ENCODE measurements at places on chromosomes 16 and 17.

DNA sequence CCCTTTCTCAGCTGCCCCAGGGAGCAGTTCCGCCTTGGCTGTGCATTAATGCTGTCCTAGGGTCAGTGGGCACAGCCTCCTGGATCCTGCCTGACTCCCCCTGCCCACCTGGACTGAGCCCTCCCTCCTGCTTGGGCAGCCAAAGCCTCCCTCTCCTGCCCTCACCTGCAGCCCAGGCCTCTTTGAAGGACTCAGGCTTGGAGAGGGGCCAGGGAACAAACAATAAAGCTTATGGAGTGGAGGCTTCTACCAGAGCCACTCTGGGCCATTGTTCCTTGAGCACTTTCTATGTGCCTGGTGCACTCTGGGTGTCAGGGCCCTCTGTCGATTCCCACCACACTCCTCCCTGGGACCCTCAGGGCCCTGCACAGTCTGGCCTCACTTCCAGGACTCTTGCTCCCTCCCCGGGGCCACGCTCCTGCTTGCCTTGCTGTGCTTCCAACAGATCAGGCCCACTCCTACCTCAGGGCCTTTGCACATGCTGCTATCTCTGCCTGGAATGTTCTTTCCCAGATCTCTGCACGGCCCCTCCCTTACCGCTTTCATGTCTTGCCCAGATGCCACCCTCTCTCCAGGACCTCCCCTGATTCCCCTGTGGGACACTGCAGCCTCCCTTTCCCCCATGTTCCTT, 5.0 kb downstream of the KCNJ12 start:
- peak; percentile 43 for DNase-seq

DNA sequence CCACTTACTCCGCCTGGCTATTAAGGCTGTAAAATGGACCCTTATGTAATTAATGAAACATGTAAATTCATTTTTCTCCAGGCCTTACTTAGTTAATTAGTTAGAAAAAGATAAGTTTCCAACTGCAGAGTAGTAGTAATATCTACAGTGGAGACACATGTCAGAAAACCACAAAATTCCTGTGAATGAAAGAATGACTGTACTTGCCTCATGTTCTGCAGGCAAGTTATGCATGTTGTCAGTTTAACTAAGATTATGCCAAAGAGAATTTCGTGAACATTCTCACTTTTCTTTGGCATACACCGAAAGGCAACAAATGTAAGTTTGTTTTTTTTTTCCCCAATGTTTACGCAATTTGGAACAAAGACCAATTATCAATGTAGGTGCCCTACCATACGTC, 16.8 kb upstream of the CCL1 start:
- peak; percentile 43 for DNase-seq

DNA sequence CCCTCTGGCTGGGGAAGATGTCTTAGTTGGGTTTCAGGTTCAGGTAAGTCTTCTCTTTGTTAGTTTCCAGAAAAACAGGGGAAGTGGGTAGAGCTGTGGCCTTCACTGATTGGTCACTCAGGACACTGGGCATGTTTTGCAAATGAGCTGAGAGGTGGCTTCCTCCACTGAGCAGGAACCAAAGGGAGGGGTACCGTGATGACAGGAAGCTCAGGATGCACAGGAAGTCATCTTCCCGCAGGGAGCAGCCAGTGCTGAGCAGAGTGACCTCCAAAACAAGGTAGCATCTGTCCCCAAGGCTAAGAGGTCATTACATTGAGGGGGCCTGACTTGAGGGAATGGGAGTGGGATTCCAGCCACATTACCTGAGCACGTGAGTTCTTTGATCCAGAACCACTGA, 5.6 kb downstream of the NT5C start:
- no peak for DNase-seq

DNA sequence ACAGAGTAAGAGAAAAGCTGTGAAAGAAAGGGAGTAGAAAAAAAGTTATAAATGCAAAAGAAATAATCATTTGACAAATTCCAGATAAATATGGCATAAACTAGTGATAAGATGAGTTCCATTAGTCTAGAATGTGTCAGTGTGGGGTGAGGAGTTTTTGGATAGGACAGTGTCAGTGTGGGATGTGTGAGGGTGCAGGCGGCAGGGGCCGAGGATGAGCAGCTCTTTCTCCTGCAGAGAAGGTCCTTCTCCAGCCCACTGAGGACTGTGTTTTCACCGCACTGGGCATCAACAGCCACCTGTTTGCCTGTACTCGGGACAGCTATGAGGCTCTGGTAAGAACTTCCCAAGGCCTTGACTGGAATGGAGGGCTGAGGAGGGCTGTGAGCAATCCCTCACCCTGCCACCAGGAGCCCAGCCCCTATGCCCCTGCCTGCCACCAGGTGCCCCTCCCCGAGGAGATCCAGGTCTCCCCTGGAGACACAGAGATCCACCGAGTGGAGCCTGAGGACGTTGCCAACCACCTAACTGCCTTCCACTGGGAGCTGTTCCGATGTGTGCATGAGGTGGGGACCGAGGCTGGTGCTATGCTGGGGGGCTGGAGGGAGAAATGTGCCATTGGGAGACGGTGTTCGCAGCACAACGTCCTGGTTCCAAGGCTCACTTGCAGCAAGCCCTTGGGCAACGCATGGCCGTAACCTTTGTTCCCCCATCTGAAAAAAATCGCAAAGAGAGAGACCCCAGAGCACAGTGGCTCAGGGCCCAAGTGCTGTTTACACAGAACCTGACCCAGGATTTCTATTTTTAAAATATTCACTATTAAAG, 13.1 kb downstream of the RAPGEFL1 start:
- DNase-seq = peak; percentile 62

GRCh38 chr17:62191390-62192361, 126.6 kb upstream of the MED13 start:
- no peak for DNase-seq

GRCh38 chr17:72884066-72884465, 208.4 kb downstream of the SLC39A11 start:
- no peak for DNase-seq

GRCh38 chr17:17966399-17966798, 5.8 kb downstream of the TOM1L2 start:
- DNase-seq = no peak

- DNase-seq = peak; percentile 7
Observed at GRCh38 chr16:79466111-79466510, 134.4 kb downstream of the MAF start.

- no peak for DNase-seq
Observed at GRCh38 chr16:13298666-13299065, 397.3 kb downstream of the SHISA9 start.

DNA sequence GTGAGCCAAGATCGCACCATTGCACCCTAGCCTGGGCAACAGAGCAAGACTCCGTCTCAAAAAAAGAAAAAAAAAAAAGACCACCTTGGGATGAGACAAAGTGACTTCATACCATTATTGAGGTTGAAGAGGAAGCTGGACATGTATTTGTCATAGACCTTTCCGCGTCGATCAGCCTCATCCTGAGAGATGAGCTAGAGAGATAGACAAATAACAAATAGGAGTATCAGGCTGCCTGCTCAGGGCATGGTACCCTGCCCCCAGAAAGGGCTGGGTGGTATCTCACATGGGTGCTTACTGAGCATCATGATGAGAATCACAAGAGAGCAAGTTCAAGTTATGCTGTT, 22.1 kb downstream of the CNTNAP1 start:
- no peak for DNase-seq

DNA sequence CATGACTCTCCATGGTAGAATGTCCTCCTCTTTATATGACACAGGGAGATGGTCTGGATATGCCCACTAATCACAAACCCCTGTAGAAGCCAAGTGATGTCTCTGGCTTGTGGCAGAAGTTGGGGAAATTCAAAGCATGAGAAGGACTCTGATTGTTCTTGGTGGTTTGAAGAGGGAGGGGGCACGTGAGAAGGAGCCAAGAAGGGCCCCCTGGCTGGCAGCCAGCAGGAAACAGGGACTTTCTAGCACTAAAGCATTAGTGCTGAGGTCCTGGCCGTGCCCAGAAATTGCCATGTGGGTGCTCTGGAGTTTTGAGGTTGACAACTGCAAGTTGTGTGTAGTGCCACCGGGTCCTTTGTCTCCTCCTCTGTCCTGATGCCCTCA, 199.9 kb downstream of the LGALS9B start:
- peak; percentile 27 for DNase-seq

DNA sequence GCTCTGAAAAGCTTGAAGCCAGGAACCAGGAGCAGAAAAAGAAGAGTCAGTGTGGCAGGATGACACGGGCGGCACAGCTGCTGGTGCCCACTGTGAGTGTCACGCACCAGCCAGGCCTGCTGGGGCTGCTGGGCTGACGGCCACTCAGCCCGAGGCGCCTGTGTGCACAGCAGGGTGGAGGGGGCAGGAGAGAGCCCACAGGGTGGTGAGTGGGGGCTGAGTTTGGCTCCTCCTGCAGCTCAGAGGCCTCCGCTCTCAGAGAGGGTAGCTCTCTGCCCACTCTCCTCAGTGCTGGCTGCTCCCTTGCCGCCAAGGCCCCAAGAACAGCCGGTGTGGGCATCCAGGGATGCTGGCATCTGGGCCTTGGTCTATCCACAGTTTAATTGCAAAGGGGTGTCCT, 59.6 kb downstream of the GSG1L start:
- no peak for DNase-seq

DNA sequence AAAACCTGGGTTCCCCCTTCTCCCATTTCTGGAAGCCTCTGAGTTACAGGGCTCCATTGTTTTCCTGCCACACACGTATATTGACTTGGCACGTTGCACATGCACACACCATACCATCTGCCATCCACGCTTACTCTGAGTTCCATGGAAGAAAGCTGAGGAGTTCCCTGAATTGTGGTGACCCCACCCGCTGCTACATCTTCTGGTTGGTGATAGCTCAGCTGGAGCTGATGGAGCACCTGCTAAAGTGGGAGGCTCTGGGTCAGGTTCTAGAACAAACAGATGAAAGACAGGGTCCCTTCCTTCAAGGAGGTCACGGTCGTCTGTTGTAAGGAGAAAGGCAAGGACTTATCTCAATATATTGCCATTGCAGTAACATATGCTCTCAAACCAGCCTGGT, 41.1 kb downstream of the TMEM11 start:
- DNase-seq = no peak

- DNase-seq = no peak
Observed at GRCh38 chr17:81310949-81311550, 15.9 kb upstream of the SLC38A10 start.

- peak; percentile 1 for DNase-seq
Observed at GRCh38 chr16:54460263-54460860, 173.8 kb upstream of the IRX3 start.

DNA sequence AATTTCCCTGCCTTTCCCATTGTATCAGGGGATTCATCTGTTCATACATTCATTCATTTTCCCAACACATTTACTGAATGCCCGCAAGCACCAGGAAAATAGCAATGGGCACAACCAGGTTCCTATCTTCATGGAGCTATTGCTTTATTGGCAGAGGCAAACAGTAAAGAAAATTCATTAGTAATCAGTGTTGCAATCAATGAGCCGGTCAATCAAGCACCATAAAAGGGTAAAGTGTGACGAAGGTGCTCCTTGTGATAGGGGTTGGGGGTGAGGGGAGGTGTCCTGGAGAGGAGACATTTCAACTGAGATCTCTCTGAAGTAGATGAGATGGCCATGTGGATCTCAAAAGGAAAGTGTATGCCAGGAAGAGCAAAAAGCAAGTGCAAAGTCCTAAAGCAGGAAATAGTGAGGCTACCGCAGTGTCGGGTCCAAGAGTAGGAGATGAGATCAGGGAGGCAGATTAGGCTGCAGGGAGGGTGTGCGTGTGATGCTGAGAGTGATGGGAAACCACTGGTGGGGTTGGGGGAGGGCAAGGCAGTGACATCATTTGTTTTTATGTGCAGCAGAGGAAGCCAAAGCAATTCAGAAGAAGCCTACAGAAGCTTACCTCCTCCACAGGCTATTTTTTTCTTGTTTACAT, 28.4 kb downstream of the CDH13 start:
- DNase-seq = no peak

GRCh38 chr17:35291802-35292201, 48.9 kb downstream of the SLFN5 start:
- DNase-seq = no peak

- no peak for DNase-seq
Observed at GRCh38 chr17:57313097-57313835, 56.9 kb downstream of the MSI2 start.

DNA sequence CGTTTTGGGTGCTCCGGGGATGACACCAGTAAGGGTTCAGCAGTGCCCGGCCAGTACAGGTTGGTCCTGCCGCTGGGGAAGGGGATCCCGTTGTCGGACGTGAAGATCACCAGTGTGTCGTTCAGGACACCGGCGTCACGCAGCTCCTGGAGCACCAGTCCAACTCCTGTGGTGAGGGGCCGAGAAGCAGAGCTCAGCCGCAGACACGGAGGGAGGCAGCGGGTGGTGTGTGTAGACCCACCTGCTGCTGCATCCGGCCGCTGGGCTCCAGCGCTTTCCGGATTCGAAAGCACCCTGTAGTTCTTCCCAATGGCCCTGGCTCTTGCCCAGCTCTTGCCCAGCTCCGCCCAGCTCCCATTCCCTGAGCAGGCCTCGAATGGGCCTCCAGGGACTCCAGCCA, 8.0 kb downstream of the SGSH start:
- no peak for DNase-seq

GRCh38 chr16:81409016-81409556, 35.5 kb upstream of the CMIP start:
- DNase-seq = no peak

- no peak for DNase-seq
Observed at GRCh38 chr16:5041600-5042133, 7.9 kb upstream of the NAGPA start.

DNA sequence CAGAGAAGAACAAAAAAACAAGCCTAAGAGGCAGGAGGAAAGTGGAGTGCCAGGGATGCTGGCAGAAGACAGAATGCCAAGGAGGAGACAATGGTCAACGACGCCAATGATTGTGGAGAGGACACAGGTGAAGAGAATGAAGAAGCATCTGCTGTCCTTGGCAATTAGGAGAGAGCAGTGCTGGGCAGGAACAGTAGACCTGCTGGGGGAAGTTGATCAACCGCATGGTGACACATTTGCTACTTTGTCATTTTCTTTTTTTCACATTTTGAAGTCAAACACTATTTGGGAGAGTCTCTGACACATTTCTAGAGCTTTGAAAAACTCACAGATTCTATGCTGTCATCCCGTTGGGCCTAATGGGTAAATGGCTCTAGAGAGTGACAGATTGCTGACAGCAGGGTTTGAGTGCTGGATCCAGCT, 1.1 kb upstream of the PIK3R6 start:
- no peak for DNase-seq

DNA sequence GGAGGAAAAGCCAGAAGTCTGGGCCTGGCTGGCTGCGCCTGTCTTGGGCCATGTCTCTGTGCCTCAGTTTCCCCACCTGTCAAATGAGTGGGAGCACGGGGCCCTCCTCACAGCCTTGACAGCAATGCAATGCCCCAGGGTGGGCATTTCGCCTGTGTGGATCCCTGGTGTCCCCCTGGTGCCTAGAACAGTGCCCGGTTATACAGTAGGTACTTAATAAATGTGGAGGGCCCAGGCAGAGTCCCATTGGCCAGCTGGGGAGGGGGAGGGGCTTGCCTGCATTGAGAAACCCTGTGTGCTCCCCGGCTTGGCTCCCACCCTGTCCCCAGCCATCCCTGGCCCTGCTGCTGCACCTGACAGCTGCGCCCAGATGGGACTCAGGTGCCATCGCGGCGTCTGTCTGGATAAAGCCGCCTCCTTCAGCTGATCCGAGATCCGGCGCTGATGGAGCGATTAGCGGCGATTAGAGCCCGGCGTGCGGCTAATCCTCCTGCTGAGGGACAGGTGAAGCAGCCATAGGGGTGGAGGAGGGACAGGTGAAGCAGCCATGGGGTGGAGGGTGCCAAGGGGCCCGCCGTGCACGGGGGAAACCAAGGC, 12.4 kb downstream of the ZFPM1 start:
- DNase-seq = no peak

Measured in DMS79 treated with DMSO at 0.1 percent for 48 hours (cell line).